Naive thymus-derived CD4-positive, alpha-beta T cell (primary cell): ENCODE measurements at places on chromosomes 13 and 19. TPM values are rescaled to one million over a fixed set of nuclear protein-coding genes. Genes with fewer than 3 reads are reported as not detected.

DNA sequence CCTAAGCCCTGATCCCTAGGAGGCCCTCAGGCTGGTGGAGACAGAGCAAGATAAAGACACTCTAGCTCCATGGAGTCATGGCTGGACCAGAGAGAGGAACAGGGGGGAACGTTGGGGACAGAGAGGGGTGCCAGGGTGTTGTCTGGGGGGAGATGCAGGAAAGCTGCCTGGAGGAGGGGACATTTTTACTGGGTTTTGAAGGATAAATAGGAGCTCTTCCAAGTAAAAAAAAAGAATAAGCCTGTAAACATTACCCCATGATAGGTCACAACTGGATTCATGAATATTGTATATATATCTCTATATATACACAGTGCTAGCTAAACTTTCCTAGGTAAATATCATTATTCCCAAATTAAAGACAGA is 714 bp downstream of the HSH2D start:
- no peak for DNase-seq

GRCh38 chr13:105282406-105283285 is 1252.8 kb downstream of the EFNB2 start:
- DNase-seq: no peak

GRCh38 chr13:110391273-110391672 is 84.2 kb downstream of the COL4A2 start:
- DNase-seq: no peak

GRCh38 chr19:58203814-58204475 is 21.1 kb downstream of the ZNF274 start:
- no peak for DNase-seq

DNA sequence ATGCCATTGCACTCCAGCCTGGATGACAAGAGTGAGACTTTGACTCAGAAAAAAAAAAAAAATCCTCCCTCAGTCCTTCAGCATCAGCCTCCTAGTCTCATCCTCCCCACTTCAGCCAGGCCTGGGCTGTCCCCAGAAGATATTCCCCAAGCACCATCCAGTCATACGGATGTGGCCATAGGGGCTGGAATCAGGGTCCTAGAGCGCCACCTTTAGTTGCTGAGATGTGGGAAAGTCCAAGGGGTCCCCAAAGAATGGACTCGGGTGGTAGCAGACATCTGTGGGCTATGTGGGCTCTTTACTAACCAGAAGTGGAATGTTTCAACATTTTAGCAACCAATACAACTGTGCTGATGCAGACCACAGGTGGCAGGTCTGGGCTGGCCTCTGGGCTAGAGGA is 3.1 kb upstream of the TYROBP start:
- no peak for DNase-seq

- DNase-seq: no peak
Observed at GRCh38 chr19:4234862-4235201, 5.5 kb downstream of the EBI3 start.

DNA sequence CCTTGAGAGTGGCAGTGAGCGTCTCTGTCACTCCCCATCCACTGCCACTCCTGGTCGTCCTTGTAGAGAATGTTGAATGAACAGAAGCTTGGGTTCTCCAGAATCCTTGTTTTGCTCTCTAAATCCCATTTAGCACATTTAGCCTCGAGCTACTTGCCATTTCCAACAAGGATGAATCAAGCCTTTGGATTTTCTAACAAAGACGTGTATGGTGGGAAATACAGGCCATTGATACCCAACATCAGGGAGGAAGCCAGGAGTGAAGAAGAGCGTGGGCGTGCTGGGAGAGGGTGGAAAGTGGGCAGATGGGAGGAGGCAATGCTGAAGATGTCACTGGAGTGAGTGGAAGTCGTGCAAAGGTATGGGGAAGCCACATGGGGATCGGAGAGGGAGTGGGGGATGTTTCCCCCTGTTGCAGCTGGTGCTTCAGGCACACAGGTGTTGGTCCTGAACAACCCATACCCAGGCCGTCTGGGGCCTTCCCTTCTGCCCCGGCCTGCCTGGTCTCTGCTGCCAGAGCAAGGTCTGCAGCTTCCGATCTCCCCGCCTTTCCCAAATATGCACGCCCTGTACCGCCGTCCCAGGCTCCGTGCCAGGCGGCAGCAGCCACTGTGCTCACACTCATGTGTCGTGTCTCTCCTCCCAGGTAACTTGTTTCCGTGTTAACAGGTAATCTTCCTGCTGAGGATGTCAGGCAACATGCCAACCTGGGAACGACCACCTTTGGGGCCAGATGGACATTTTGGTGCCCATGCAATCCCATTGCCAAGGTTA is 48.7 kb downstream of the ZIC5 start:
- DNase-seq: no peak

GRCh38 chr13:34416971-34417380 is 525.1 kb upstream of the NBEA start:
- DNase-seq: no peak

The ICAM1 gene
- 3.9 TPM for polyA plus RNA-seq

The KLHL1 gene
- not detected for polyA plus RNA-seq

DNA sequence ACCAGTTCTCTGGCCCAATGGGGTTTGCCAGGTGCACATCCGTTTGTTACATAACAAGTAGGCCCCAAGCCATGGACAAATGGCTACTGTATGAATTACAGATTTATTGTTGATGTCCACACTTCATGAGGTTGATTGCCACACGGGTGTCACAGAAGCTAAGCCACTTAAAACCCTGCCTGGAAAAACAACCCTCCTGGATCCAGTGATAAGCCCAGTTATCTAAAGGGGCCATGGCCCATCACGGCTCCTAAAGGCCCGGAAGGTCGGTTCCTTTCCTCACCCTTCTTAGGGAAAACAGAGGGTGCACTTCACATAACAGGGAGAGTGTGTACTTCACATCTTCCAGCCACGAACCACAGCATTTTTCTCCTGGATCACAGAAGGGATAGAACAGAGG is 4.1 kb downstream of the TMEM272 start:
- no peak for DNase-seq

The ZNF578 gene
- 3.0 TPM for polyA plus RNA-seq

The SIGLEC12 gene
- polyA plus RNA-seq: 0.09 TPM

DNA sequence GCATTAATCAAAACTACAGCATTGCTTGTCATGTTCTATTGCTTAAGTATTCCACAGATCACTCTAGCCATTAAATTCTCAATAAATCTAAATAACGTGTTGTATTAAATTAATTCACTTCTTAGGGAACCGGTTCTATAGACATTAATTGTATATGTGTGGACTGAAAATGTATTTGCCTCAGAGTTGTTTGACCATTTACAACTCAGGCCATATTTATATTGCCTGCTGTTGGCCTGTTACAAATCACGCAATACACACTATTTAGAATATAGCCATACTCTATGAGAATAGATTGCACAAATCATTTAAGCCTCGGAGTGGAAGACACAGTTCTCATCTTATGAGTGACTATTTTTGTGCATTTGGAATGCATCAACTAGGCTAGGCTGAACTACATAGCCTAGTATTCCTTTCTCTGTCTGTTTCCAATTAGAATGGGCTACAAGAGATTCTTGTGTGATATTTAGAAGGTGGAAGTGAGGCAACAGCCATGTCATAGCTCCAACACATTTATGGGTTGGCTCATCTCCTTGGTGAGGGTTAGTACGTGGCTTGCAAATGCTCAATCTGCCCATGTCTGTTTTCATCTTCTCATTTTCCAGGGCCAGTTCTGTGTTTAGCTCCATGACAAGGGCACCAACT is 1116.1 kb downstream of the PCDH9 start:
- no peak for DNase-seq

DNA sequence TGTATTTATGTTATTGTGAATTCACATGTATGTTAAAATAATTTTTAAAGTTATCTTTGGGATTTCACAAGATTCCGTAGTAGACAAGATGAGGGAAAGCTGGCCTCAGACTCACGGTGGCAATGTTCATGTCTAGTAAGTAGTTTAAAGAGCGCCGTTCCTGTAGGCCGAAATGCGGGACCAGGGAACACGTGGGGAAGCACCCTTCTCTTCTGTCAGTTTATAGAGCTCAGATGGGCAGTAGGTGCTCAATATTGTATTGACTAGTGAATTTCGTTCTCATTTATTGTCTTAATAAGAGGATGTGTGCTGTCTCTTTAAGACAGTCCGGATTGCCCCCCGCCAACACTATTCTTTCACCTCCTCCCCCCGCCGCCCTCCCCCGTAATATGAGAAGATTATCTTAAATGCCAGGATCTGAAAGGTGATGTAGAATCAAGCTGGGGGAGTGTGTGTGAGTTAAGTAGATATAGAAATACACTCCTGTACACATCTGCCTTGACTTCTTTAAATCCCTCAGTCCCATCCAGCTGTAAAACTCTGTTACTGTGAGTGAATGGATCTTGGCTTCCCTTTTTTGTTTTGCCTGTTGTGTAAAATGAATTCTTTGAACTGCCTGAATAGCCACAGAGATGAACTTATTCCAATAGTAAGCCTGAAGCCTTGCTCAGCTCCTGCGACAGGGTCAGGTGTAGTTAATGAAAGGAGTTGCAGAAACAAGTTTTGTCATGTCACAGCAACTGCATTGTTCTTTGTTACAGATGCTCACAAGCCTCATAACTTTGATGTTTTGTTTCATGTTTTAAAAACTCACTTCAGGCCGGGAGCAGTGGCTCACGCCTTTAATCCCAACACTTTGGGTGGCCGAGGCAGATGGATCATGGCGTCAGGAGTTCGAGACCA is 1.3 kb downstream of the LAMP1 start:
- no peak for DNase-seq

The C13orf46 gene
- polyA plus RNA-seq: 1.3 TPM

The ZNF880 gene
- 43.9 TPM for polyA plus RNA-seq

DNA sequence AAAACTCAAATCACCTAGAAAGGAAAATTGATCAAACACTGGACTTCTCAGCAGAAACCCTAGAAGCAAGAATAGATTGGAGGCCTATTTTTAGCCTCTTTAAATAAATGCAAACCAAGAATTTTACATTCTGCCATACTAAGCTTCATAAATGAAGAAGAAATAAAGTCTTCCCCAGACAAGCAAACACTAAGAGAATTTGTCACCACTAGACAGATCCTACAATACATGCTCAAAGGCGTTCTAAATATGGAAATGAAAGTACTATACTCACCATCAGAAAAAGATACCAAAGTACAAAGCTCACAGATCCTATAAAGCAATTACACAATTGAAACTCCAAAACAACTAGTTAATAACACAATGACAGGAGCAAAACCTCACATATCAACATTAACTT is 578.1 kb downstream of the UQCRFS1 start:
- no peak for DNase-seq

DNA sequence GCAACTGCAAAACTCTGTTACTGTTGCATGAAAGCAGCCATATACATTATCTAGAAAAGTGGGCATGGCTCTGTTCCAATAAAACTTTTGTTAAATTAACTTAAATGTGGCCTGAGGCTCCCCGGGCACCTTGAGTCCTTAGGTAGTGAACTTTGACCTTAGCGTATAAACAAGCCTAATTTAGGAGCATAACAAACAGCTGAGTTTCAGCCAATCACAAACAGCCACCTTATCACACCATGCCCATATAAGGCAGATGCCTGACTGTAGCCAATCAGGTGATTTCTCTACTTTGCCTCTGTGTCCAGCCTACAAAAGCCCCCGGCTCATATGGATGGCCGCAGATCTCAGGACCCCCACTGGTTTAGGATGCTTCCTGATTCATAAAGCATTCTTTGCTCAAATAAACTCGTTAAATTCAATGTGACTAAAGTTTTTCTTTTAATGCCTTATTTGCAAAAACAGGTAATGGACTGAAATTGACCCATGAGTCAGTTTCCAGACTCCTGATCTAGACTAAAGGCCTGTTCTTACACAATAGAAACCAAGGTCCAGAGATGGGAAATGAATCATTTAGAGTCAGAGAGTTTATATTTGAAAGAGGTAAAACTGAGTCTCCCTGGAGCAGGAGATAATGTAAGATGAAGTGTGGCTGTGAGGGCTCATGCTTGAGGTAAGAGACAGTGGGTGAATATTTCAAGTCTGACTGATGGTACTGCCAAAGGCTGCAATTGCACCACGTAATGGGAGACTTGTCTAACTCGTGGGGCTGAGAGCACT is 130.2 kb downstream of the FGF9 start:
- no peak for DNase-seq

GRCh38 chr19:14555918-14556661 is 15.8 kb downstream of the NDUFB7 start:
- no peak for DNase-seq

The SIAH3 gene
- polyA plus RNA-seq: 0.13 TPM

DNA sequence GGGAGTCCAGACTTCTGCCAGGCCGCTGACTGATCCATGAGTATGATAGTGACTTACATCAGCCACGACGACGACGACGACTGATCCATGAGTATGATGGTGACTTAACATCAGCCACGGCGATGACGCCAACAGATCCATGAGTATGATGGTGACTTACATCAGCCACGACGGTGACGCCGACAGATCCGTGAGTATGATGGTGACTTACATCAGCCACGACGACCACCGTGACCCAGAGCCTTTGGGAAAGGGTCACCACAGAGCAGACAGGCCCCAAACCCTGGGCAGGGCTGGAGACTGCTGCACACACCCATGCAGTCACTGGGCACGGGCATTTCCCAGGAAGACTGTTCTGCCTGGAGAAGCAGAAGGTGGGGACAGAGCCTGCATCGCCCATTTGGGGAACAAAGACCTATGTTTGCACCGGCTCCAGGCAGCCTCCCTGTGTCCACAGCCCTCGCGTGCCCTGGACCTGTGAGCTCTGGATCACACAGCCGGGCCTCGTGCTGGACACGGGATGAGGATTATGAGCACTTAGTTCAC is 130.9 kb upstream of the SPACA7 start:
- no peak for DNase-seq

The PDE4C gene
- polyA plus RNA-seq: not detected
